ENCODE measurements at places on chromosomes 12 and 14. TPM values are rescaled to one million over a fixed set of nuclear protein-coding genes. Genes with fewer than 3 reads are reported as not detected.

Gene IRAK3
- 8.1 TPM for total RNA-seq

Gene POLE2
- 2.4 TPM for total RNA-seq

Gene ZC2HC1C
- 1.1 TPM for total RNA-seq

Gene SDR9C7
- not detected for total RNA-seq

Gene ASIC1
- total RNA-seq: 2.1 TPM

Gene TIGAR
- 10.7 TPM for total RNA-seq

Gene PIWIL1
- total RNA-seq: not detected

Gene SPIC
- not detected for total RNA-seq

Gene PRIMA1
- not detected for total RNA-seq

Gene PTPN21
- 5.1 TPM for total RNA-seq

Gene AQP5
- total RNA-seq: 0.09 TPM

Gene MIP
- total RNA-seq: not detected

Gene TAS2R20
- total RNA-seq: 2.2 TPM

Gene IGFBP6
- 666 TPM for total RNA-seq

Gene EFS
- total RNA-seq: 3.1 TPM

Gene CISTR
- total RNA-seq: not detected

Gene OR6C6
- total RNA-seq: not detected

Gene MYF5
- total RNA-seq: not detected

Gene CLEC4C
- total RNA-seq: not detected

Gene TMBIM6
- total RNA-seq: 422 TPM

Gene DIO2
- 14.1 TPM for total RNA-seq
